ENCODE measurements at places on chromosomes 13 and 19. TPM values are rescaled to one million over a fixed set of nuclear protein-coding genes. Genes with fewer than 3 reads are reported as not detected.
A peak's percentile ranks its signal among the peaks of the same experiment; 100 is the strongest.

- no peak for DNase-seq
Measured at GRCh38 chr13:57734306-57734705, 102.8 kb downstream of the PCDH17 start.

CRB3 gene
- total RNA-seq = not detected

GRCh38 chr19:39428283-39429112, 7.3 kb downstream of the RPS16 start:
- peak; percentile 86 for DNase-seq

LONP1 gene
- total RNA-seq = 95.1 TPM

DNA sequence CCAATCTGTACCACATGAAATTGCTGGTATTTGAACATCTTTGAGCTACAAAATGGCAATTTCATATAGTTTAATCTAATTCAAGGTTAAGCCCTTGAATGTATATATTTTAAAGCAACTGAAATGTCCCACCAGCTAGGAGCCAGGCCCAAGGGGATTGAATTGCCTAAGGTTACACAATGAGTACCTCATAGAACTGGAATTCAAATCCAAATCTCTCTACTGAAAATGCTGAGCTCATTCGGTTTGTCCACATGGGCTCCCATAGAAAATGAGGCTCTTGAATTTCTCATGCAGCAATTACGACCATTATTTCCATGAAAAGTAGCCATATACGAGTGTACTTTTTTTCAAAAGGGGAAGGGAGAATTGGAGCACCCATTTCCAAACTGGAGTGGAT, 31.5 kb upstream of the FNDC3A start:
- no peak for DNase-seq

DNA sequence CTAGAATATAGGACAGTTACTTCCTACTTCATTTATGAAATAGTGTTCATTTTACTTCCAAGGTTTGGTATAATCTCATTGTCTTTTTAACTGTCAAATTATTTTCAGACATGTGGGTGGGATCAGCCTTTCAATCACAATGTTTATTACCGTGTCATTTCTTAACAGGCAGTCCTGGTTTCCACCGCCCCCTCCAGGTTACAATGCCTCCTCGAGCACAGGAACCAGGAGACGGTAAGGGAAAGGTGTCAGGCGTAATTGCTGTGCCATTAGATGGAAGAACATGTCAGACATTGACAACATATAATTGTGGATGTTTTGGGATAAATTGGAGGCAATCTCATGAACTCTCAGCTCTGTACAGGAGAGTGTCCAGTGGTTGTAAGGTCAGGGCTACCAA, 36.5 kb downstream of the SCEL start:
- no peak for DNase-seq

DNA sequence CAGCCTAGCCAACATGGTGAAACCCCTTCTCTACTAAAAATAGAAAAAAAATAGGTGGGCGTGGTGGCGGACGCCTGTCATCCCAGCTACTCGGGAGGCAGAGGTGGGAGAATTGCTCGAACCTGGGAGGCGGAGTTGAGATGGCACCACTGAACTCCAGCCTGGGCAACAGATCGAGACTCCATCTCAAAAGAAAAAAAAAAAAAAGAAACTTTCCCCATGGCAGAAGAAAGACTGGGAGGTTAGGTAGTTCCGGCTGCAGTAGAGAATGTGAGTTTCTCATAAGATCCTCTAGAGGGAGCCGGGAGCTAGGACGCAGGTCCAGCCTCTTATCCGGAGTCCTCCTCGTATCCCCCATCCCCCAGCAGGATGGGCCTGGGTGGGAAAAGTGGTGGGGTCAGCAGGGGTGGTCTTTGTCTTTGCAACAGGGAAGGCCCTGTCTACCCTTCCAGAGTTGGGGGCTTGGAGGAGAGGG, 13.2 kb upstream of the CREB3L3 start:
- peak; percentile 51 for DNase-seq

DNA sequence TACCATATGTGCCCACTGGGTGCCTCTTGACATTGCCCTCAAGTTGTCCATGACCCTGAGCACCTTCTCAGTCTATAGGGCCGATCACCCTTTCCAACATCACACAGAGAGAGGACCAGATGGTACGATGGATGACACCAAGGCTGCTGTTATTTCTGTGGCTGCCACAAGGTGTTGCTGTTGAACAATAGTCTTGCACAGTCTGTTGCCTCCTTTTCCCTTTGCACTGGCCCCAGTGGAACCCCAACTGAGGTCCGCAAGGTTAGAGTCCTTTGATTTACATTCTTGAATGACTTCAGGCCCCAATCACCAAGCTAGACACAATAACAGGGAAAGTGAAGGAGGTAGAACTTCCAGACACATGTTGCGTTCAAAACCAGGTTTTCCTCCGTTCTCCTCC, 52.0 kb downstream of the TINCR start:
- DNase-seq = no peak

GRCh38 chr19:28963486-28964250, 249.3 kb downstream of the UQCRFS1 start:
- DNase-seq = no peak

DNA sequence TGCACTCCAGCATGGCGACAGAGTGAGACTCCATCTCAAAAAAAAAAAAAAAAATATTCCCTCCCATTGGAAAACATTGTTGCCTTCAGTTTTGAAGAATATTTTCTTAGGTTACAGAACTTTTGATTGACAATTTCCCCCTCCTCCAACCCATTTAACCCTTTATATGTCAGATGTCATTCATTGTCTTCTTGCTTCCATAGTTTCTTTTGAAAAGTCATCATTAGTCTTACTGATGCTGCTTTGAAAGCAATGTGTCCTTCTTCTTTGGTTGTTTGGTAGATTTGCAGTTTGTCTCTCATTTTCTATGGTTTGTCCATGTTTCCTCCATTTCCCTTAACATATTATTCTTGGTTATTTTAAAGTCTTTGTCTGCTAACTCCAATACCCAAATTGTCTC, 25.4 kb downstream of the ZNF558 start:
- DNase-seq = no peak

DNA sequence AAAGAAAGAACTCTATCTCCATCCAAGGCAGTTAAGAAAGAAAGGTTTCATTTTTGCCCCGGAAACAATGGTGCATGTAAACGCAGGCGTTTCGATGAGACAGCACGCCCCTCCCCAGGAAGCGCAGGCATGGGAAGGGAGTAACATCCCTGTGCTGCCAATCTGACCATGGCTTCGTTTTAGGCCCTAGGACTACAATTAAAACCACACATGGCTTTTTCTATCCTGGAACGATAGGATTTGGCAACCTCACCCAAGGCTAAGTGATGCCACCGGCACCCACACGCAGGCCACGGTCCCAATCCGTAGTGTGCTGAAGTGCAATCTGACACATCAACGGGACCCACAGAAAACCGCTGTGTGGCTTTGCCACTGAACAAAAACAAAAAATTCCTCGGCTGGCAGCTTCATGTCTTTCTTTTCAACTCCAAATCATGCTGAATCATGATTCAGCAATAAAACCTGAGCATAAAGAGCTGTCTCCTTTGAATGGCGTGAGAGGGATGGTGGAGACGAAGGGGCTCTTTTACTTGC, 24.2 kb downstream of the RANBP3 start:
- DNase-seq = no peak

GRCh38 chr13:39385621-39386231, 217.3 kb downstream of the LHFPL6 start:
- DNase-seq = peak; percentile 54

CDK8 gene
- total RNA-seq = 13.3 TPM

- DNase-seq = peak; percentile 84
Measured at GRCh38 chr19:52601025-52601973, 31.2 kb downstream of the ZNF701 start.

Data from endothelial cell of umbilical vein (primary cell).